ENCODE measurements at places on chromosomes 5 and 9.

DNA sequence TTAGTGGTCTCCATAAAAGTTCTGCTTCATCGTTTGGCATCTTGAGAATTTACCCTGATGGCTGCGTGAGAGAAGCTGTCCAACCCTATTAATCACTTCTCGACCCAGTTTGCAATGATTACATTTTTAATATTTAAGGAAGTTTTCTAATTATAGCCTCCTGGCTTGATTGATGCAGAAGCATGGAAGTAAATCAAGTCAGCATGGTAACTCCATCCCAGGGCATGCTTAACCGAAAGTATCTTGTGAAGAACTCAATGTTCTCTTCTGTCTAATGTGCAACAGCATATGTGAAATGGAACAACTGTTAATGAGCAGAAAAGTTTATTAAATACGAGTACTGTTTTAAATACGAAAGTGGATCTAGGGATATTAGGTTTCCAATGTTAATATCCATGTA lies 278.9 kb upstream of the CD180 start:
- no peak for ATAC-seq

DNA sequence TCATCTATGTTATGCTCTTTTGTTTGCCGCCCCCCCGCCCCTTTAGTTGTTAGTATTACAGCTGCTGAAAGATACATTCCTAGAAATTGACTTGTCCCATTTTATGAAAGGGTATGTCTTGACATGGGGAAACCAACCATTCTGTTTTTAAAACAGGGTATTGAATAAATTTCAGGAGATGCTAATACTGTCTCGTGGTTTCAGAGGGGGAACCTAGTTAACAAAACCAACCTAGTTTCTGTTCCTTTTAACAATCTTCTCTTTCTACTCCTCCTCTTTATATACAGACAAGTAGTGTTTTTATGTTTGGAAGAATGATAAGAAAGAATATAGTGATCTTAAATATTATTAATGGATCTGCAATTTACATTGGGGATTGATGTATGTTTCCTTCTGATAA lies 3.5 kb downstream of the PIP5K1B start:
- ATAC-seq: no peak

DNA sequence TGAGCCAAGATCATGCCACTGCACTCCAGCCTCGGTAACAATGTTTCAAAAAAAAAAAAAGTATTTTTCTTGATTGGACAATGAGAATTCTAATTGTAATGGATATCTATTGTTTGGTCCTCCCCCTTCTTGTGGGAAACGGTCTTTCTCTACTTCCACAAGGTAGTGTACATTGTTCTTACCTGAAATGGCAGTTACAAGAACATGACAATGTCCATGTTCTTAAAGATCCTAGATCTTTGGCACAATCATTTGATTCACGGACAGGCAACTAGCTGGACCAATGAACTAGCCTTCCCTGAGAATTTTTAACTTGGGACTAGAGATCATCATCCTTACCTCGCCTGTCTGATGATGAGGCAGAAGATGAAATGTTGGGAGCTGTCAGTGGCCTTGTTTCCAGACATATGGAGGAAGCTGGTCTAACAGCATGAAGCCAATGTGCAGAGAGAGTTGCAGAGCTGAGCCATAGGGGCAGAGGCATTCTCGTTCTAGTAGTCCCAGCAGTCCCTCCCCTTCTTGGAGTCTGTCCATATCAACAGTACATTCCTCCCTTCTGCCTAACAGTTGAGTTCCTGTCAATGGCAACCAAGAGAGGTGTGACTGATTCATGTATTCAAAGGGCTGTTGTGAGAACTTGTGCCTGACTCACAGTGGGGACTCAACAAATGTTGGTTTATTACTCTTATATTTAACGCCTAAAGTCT lies 2.1 kb upstream of the MARCHF6 start:
- ATAC-seq: peak; percentile 37

DNA sequence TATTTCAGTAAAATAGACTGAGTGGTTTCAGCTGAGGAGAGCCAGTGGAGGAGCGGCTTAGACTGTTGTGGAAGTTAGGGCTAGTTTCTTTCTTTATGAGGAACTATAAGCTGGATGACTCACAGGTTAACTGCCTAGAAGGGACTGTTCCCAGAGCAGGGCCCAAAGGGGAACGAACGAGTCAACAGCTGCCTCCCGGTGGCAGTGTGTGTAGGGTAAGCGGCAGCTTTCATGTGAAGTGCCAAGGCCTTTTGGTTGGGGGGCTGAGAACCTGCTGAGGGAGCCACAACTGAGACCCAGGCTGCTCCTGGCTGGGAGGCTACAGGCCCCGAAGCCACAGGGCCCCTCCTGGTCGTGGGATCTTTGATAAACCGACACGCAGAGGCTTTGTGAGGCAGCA lies 7.0 kb downstream of the SQSTM1 start:
- ATAC-seq: peak; percentile 86

DNA sequence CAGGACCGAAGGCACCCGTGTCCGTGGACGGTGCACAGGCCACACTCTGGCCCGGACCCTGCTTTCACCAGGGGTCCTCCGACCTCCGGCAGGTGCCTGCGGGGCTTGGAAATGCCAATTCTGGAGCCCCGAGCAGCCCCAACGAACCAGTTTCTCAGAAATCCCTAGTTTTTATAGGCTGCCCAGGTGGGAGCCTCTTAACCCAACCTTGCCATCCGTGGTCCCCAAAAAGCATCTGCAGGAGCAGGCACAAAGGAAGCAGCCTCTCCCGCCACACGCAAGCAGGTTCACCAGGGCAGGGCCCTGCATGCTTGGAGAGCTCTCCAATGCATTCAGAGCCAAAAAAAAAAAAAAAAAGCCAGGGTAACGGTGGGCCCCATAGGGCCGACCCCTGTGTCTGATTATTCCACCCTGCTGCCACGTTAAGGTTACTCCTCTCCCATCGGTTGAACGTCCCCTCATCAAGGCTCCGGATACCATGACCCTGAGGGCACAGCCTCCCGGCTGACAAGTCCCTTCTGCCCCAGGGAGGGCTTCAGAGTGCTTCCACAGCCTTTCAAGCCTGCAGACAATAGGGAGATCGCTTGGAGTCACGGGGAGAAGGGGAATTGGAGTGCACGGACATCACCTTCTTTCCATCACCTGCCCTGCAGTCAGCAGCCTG lies 796 bp upstream of the TPRN start:
- no peak for ATAC-seq

GRCh38 chr9:75873712-75874111 lies 16.8 kb upstream of the PCSK5 start:
- no peak for ATAC-seq

GRCh38 chr5:148788636-148789035 lies 37.8 kb upstream of the ADRB2 start:
- no peak for ATAC-seq

Measured in esophagus mucosa (tissue), 1 donor.